ENCODE measurements at places on chromosomes 16 and 17.
A peak's percentile ranks its signal among the peaks of the same experiment; 100 is the strongest.

DNA sequence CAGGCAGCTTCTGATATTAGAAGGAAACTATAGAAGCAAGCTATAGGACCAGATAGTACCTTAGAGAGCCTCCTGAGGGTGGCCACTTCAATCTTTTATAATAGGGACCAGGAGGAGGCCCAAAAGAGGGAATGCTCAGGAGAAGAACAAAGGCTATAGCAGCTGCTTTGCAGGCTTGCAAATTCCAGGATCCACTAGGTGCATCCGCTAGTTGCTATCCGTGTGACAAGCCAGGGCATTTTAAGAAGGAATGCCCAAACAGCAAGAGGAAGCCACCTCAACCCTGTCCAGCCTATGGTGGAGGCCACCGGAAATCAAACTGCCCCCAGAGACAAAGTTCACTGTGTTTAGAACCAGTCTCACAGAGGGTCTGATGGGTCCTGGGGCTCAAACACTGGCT lies 192.6 kb upstream of the KIF2B start:
- DNase-seq: no peak

DNA sequence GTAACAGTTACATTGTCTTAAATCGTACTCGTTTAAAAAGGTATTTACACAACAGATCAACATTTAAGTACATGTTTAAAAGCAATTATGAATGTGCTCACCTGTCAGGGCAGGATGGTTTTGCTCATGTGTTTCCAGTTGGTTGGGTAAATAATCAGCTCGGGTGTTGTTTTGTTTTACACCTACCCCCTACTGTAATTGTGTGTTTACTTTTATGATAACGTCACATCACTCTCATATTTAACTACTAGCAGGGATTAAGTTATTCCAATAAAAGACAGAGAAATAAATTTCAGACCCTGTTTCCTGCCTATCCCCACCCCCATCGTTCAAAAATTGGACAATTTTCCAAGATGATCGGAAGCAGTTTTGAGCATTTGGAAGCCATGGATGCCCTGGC lies 390.2 kb downstream of the SEC14L1 start:
- DNase-seq: no peak

- no peak for DNase-seq
These were observed 178.7 kb downstream of the FOXL1 start for GRCh38 chr16:86756882-86757703.

DNA sequence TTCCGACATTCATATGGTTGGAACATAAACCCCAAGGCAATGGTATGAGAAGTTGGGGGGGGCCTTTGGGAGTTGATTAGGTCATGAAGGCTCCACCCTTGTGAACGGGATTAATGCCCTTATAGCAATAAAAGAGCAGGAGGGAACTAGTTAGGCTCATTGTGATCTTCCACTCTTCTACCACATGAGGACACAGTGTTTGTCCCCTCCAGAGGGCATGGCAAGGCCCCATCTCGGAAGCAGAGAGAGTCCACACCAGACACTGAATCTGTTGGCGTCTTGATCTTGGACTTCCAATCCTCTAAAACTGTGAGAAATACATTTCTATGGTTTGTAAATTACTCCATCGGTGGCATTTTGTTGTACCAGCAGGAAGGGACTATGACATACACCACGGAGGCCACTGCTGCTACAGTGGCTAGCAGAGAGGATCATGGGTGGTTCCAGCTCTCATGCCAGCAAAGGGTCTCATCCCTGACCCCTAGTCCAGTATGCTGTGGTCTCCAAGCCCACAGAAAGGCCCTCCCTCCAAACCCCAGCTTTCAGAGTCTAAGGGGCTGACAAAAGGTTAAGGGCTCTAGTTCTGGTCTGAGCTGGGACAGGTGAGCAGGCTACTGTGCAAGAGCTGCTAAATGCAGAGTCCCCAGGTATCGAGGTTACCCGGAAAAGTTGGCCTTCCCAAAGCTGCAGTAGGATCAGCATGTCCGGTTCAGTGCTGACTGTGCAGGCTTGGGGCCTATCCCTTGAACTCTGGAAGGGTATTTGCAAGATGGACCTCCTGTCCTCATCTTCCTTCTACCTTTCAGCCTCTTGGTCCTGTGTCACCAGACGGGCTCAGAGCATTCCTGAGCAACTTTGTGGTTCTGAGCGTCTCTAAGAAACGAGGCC lies 12.2 kb downstream of the CCR7 start:
- DNase-seq: no peak

DNA sequence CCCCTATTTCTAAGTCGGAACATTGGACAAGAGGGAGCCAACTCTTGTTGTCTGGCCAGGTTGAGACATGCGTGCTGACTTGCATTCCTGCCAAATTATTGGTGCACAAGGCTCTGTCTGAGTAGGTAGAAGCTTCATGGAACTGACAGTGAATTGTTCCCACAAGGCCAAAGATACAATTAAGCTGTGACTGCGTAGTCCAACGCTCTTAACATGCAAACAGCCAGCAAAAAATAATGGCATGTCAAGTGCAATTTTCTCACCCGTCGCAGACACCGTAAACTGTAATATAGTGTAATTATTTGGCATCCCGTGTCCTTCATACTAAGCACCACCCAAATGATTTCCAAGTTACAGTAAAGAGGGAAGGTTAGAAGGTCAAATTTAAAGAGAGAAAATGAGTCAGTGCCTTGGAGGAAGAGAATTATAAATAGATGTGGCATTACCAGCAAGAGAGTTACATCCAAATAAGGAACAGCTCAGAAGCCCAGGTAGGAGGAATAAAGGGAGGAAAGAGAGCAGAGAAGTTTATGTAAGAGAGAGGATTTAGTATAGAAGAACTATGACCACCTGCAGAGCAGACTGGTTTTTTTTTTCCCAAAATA lies 21.8 kb downstream of the CDH8 start:
- no peak for DNase-seq

GRCh38 chr16:71360378-71360777 lies 1.9 kb downstream of the CALB2 start:
- DNase-seq: no peak

DNA sequence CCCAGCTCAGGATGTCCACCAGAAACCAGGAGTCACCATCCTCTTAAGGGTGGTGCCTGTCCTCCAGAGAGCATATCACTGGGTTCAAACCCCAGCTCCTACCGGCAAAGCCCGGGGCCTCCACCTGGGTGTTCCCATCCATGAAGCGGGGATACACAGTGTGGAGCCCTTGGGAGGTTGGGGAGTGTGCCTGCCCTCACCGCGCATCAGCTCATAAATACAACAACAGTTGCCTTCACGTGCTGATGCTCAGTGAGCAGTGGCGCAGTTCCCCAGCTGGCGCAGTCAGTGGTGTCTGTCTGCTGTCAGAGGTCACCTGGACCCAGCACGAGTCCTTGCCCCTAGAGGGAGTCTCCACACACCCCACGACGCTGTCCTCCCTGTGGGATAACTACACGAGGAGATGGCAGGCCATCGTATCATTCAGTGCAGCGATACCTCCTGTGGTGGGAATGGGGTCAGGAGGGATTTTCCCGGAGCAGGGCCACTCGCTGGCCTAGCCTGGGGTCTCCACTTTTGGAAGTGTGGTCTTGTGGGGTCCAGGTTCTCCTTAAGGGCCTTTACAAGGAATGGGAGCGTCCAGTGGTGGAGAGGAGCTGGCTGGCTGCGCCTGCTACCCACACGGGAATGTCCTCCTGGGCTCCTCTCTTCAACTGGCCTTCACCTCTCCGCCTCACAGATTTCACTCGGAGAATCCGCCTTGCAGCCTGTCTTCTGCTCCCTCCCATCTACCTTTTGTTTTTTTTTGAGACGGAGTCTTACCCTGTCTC lies 2.3 kb upstream of the ELOB start:
- DNase-seq: no peak

GRCh38 chr16:29742683-29743275 lies 3.0 kb downstream of the C16orf54 start:
- DNase-seq: no peak

- no peak for DNase-seq
These were observed 8.0 kb downstream of the TBC1D24 start for GRCh38 chr16:2482708-2483534.

DNA sequence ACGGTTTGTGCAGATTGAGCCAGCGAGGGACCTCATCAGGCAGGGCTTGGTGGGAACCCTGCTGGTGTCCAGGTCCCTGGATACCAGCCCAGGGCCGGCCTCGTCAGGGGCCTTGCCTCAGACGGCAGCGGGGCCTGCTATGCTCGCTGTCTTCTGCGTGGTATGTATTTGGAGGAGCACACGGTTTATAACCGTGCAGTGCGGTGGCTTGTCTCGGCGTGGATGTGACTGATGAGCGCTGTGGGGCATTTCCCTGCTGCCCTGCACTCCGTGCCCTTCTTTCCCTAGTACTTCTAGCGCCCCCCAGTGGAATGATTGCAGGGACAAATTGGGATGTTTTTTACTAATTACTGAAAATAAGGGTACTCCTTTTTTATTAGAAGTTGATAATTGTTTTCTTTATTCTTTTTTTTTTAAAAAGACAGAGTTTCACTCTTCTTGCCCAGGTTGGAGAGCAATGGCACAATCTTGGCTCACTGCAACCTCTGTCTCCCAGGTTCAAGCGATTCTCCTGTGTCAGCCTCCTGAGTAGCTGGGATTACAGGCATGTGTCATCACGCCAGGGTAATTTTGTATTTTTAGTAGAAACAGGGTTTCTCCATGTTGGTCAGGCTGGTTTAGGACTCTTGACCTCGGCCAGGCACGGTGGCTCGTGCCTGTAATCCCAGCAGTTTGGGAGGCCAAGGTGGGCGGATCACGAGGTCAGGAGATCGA lies 15.3 kb downstream of the TBCD start:
- no peak for DNase-seq

DNA sequence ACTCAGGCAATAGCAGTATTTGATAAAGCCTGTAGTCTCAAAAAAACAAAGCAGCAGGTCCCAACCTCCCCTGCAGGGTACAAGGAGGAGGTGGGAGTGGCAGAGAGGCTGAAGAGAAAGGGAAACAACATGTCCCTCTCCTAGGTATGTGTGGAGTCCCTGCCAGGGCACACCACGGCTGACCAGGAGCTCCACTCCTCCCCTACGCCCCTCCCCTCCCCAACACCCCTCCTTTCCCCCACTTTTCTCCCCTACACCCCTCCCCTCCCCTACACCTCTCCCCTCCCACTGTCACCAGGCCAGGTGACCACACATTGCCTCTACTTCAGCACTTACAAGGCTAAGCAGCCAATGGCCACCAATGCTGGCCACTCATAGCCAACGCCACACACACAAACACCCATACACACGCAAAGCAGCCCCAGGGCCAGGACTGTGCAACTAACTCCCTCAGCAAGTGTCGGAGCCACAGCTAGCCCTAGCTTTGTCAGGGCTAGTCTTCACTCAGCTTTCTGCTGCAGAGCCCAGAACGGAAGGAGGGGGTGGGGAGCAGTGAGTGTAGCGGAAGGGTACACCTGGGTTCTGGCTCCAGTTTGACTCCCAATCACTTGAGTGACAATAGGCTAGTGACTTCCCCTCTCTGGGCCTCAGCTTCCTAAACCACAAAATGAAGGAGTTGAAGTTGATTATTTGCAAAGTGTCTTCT lies 8.2 kb downstream of the CAVIN1 start:
- DNase-seq: no peak

- no peak for DNase-seq
These were observed 30.7 kb downstream of the CCR7 start for GRCh38 chr17:40534371-40535189.

DNA sequence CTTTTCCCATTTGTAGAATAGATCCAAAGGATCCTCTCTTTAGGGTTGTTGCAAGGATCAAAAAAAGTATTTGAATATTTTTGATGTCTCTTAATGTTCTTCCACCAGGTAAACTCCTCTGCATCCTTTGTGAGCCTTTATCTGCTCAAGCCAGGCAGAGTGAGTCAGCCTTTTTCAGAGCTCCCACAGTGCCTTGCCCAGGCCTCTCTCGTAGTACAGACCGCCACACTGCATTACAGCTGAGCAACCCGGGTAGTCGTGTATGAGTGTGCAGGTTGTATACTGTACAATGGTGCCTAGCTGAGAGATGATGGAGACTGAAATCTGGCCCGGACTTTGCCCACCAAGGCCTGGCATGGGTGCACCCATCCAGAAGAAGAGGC lies 20.9 kb downstream of the RHBDL3 start:
- DNase-seq: no peak

- DNase-seq: no peak
These were observed 10.1 kb downstream of the MPO start for GRCh38 chr17:58270476-58271215.

GRCh38 chr17:71975331-71975801 lies 145.5 kb upstream of the SOX9 start:
- no peak for DNase-seq

GRCh38 chr17:58391302-58391984 lies 25.9 kb downstream of the RNF43 start:
- DNase-seq: no peak

GRCh38 chr16:20364051-20364450 lies 11.5 kb upstream of the UMOD start:
- DNase-seq: no peak

- no peak for DNase-seq
These were observed 3.1 kb upstream of the MED11 start for GRCh38 chr17:4728124-4728523.

- peak; percentile 89 for DNase-seq
These were observed 16.4 kb upstream of the MARCHF10 start for GRCh38 chr17:62824290-62825131.

- no peak for DNase-seq
These were observed 209.3 kb downstream of the FTO start for GRCh38 chr16:53913099-53913870.

- DNase-seq: no peak
These were observed 381.6 kb upstream of the ASIC2 start for GRCh38 chr17:33674685-33675084.

DNA sequence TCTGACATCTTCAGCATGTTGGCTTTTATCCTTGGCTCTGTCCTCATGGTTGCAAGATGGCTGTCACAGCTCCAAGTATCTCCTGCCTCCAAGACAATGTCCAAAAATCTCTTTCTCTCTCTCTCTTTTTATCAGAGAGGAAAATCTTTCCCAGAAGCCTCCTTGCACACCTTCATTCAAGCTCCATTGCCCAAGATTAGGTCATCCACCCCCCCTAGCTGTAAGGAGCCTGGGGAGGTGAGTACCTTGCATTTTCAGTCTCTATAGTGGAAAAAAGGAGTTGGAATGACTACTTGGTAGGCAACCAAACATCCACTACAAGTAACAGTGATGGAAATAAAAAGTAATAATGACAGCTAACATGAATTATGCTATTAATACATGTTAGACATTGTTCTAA lies 22.0 kb upstream of the NSMCE1 start:
- no peak for DNase-seq

DNA sequence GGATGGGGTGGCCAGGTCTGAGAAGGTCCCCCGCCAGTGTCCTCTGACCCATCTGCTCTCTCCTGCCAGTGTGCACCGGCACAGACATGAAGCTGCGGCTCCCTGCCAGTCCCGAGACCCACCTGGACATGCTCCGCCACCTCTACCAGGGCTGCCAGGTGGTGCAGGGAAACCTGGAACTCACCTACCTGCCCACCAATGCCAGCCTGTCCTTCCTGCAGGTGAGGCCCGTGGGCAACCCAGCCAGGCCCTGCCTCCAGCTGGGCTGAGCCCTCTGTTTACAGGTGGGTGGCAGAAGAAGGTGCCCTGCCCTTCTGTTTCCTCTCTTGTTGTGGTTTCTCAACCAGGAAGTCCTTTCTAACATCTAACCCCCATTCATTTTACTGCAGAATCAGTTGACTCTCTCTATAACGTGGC lies 7.1 kb downstream of the ERBB2 start:
- no peak for DNase-seq

GRCh38 chr17:63476854-63477479 lies at the start of gene ACE:
Gene ACE, plus strand, starts transcription at chr17:63477061. Its CDS starts 34 bp downstream, at chr17:63477095.
- no peak for DNase-seq

GRCh38 chr17:58531661-58532554 lies 17.5 kb upstream of the MTMR4 start:
- no peak for DNase-seq
